ENCODE measurements at places on chromosomes 7 and 10.

DNA sequence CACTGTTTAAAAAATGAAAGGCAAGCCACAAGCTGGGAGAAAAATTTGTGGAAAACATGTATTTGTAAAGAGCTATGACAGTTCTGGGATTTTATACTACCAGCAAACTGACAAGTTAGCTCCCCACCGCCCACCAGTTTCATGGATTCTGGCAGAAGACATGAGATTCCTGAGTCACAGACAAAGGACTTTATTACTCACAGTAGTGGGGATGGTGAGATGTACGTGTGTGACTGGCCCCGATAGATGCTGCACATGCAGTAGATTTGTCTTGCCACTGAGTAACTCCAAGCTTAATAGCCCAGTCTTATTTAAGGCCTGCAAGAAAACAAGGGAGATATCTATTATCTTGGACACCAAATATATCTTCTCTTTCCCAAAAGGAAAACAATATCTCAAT lies 281.7 kb downstream of the AHR start:
- DNase-seq, result no peak

DNA sequence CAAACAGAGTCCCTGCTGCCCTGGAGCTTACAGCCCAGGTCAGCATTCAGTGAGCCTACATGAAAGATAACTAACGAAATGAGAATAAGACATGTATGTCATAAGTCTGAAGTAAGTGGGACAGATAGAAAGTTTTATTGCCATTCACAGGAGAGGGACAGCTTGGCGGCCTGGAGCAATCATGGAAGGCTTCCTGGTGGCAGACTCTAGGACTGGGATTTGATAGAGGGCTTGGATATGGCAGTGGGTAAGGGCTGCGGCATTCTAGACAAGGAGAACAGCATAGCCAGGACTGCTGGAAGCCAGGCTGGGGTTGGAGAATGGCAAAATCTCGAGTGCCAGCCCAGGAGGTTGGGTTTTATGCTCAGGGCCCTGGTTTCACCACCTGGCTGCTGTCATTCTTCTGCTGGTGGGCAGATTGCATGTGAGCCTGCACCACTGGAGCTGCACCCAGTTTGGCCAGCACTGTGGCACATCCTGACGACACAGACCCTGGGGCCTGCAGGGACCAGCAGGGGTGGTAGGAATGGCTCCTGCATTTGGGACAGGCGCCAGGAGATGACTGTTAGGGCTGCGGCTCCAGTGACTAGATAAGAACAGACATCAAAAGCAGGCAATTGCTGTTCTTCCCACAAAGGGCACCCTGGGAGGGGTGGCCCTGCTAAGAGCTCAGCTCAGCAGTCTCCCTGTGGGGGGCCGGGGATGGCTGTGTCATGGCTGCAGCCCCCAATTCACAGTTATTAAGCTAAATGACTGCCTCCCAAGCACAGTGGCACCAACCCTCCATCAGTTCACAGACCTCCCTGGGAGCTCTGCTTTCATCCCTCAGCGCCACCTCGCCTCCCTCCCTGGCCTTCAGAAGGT lies 161.1 kb downstream of the RPS24 start:
- DNase-seq, result no peak

DNA sequence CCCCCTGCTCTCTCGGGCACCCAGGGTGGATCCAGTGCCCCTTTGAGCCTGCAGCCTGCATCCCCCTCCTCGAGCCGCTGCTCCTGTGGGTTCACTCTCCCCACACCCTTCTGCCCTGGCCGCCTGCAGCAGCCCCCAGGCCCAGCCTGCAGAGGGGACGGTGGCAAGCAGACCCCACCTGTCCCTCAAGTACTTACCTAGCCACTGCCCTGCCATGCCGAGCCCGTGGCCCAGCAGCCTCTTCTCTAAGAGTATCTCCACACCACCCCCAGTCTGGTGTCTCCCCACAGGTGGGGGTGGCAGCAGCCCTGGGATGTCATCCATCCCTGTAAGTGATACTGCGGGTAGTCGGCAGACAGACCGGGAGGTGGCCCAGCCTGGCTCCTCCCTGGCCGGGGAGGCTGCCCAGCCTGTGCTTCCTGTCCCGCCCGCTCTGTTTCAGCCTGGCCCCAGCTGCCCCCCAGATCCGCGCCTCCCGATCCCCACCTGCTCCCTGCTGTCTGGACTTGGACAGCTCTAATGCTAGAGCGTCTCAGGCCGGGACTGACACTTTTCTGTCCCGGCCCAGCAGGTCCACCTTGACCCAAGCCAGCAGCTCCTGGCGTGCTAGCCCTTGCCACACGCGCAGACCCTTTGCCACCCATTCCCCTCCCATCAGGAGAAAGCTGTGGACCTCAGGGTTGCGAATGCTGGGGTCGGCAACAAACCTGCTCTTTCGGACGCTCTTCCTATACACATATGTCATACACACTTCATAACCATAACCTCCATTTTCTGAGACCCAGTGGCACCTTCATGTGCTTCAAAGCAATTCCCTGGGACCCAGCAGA lies 25.0 kb downstream of the YKT6 start:
- no peak for DNase-seq

DNA sequence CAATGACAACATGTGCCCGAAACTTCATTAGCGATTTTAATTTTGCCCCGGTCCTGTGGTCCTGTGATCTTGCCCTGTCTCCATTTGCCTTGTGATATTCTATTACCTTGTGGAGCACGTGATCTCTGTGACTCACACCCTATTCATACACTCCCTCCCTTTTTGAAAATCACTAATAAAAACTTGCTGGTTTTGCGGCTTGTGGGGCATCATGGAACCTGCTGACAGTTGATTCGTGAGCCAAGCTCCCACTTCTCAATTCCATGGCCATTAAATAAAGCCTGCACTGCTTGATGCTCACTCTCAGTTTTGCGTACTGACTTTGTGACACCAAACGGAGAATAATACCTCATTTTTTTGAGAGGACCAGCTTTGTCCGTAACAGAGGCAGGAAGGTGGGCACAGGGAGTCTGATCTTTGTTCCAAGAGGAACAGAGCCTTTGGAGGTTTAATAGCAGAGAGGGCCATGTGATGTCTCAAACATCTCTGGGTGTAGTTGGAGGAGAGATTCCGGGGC lies 3.8 kb upstream of the ADAMTS14 start:
- no peak for DNase-seq

DNA sequence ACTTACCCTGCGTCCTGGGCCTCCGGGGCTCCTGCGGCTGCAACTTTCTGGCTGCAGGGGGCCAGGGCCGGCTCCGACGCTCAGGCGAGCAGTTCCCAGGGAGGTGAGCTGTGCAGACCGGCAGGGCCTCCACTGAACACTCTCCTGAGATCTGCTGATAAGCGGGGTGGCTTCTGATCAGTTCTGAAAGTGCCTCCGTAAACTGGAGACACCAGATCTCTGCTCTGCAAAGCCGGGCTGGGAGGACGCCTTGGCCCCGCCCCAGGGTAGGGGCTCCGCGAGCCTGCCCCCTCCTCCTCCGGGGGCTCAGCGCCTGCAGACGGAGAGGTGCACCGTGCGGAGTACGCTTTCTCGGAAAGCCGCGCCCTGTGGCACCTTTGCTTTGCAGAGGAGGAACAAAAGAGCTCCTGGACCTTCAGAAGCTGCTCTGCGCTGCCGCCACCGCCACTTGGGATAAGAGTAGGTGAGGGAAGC lies 141.3 kb upstream of the VKORC1L1 start:
- DNase-seq, result no peak

- DNase-seq, result no peak
Observed at GRCh38 chr7:130758429-130759056, 24.5 kb upstream of the KLF14 start.

DNA sequence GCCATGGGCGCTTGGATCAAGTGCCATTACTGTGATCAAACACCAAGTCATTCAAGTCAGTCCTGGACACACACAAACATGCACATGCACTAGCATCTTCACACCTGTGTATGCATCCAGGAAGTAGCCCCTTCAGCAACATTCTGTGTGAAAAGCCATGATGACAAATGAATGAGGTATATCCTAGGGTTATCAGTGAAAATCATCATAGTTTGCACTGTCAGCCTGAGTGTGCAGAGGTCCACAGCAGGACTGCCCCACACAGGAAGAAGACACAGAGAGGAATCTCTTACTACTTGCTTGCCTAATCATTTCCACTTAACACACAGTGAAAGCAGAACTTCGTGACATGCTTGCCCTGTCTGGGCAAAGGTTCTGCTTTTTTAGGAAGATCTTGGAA lies 184.0 kb upstream of the ADO start:
- DNase-seq, result no peak

GRCh38 chr7:143434660-143435059 lies 8.6 kb upstream of the TAS2R60 start:
- DNase-seq, result no peak

DNA sequence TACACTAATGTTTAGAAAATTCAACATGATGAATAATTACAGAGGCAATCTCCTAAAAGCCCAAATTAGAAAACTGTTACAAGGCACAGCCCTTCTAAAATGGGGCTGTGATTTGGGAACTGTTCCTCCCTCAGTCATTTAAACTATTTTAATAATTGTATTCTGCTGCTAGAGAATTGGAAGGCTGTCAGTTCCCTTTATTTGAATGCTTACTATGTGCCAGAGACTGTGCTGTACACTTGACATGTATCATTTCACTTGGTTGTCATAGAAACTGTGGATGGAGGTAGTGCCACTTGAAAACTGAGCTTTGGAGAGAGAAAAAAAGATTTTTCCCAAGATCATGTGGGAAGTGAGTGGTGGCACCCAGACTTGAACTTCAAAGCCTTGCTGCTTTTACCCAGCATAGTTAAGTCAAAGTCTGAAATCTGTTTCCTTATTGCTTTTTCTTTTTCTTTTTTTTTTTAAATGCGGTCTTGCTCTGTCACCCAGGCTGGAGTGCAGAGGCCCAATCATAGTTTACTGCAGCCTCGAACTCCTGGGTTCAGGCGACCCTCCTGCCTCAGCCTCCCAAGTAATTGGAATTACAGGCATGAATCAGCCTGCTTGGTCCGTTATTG lies 23.6 kb downstream of the UBE2D1 start:
- DNase-seq, result no peak

- no peak for DNase-seq
Observed at GRCh38 chr7:21898265-21898930, 47.3 kb downstream of the CDCA7L start.

DNA sequence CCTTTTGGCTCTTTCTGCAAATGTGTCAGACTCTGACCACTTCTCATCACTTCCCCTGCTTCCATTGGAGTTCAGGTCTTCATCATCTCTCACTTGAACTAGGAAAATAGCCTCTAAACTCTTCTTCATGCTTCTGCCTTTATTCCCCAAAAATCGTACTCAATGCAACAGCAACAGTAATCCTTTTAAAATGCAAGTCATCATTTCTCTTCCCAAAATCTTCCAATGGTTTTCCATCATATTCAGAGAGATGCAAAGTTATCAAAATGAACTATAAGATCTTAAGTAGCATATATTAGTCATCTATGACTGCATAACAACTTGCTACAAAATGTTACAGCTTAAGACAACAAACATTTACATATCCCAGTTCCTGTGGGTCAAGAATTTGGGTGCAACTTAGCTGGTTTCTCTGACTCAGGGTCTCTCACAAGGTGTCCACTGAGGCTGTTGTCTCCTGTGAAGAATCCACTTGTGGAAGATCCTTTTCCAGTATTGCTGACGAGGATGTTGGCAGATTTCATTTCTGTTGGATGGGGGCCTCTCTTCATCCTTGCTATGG lies 31.0 kb upstream of the ETV1 start:
- no peak for DNase-seq

- no peak for DNase-seq
Observed at GRCh38 chr7:106276513-106276912, 8.3 kb downstream of the NAMPT start.

DNA sequence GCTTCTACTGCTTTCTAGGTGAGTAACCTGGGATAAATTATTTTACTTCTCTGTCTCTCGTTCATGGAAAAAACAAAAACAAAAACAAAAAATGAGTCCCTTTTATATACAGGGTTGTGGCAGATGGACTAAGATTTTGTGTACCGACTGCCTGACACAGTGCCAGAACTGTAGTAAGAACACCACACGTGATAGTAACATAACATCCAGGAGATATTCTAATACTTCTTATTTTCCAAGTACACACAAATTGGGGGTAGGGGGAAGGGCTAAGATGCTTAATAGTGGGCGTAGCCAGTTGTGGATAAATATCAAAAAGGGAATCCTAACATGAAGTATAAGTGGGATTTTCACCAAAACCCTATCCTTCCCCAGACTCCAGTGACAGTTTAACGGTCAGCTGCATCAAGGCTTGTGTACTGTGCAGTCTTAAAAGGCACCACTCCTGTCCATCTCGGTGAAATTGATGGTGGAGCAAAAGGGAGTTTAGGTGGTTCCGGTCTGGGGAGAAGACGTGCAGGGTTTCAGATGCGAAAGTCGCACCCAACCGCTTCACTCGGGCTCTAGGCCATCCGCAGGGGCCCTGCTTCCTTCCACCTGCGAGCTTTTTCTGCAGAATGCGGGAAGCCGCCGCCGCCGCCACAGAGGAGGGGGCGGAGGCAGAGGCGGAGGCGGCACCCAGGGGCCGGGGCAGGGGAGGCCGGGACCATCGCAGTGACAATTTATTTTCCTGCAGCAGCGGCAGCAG lies at the start of gene STAMBPL1:
TSS of gene STAMBPL1 (plus strand) at position 712 of the 748 bp plus-strand sequence. CDS start 21,464 bp downstream, outside the sequence.
- DNase-seq, result peak; percentile 48

GRCh38 chr10:17234431-17234945 lies 6.4 kb downstream of the VIM start:
- DNase-seq, result no peak

- DNase-seq, result no peak
Observed at GRCh38 chr7:137731436-137731835, 115.3 kb downstream of the DGKI start.

- no peak for DNase-seq
Observed at GRCh38 chr10:96505150-96506136, 8.3 kb downstream of the TLL2 start.

- DNase-seq, result no peak
Observed at GRCh38 chr7:7932553-7932952, 36.0 kb upstream of the GLCCI1 start.

DNA sequence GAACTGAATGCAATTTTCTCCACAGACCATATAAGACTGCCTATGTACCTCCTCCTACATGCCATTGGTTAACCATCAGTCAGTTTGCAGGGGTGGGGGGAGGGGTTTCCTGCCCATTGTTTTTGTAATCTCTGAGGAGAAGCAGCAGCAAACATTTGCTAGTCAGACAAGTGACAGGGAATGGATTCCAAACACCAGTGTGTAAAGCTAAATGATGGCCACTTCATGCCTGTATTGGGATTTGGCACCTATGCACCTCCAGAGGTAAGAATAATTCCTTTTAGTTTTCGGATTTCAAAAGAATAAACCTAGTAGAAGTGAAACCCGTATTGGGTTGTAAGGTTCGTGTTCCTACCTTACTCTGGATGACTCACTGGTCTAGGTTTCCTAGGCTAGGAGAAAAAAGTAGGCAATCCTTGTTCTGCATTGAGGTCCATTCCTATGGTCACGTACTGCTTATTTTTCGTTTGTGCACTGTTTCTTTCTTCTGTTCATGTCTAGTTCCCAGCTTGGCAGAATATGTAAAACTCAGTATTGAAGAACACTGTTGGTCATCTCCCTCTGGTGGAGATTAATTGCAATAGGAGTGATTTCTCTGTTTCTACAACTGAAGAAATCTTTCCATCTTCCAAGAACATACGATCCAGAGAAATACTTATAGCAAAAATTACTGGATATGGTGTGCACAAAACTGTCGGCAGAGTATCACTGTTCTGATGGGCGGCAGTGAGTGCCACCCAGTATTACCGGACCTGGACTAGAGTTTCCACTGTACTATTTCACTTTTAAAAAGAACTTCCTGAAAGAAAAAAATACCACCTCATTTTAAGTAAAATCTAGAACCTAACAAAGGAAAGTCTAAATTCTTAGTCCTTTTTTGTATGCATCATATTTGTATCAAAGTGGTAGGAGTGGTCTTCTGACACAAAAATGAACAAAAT lies at the start of gene AKR1C3:
TSS of gene AKR1C3 (plus strand) at position 150 of the 941 bp plus-strand sequence. CDS start at position 181, 31 bp downstream.
- peak; percentile 3 for DNase-seq

GRCh38 chr7:23072922-23073321 lies 32.7 kb upstream of the KLHL7 start:
- no peak for DNase-seq

- no peak for DNase-seq
Observed at GRCh38 chr7:83819911-83820310, 171.0 kb upstream of the SEMA3E start.

Measured in substantia nigra (tissue), 51 donors.